ENCODE measurements at places on chromosomes 4 and X. TPM values are rescaled to one million over a fixed set of nuclear protein-coding genes. Genes with fewer than 3 reads are reported as not detected.
A peak's percentile ranks its signal among the peaks of the same experiment; 100 is the strongest.

DNA sequence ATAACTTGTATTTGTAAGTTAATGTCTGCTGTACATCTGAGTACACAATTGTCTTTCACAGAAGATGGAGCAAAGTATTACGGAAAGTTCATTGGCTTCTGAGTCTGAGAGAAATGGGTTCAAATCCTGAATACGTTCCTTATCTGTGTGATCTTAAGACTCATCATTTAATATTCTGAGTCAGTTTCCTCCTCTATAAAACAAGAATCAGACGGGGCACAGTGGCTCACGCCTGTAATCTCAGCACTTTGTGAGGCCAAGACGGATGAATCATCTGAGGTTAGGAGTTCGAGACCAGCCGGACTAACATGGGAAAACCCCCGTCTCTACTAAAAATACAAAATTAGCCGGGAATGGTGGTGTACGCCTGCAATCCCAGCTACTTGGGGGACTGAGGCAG, 57.8 kb downstream of the APBB2 start:
- no peak for DNase-seq

MXD4 gene
- total RNA-seq, result 27.1 TPM

MAGEB17 gene
- not detected for total RNA-seq

DNA sequence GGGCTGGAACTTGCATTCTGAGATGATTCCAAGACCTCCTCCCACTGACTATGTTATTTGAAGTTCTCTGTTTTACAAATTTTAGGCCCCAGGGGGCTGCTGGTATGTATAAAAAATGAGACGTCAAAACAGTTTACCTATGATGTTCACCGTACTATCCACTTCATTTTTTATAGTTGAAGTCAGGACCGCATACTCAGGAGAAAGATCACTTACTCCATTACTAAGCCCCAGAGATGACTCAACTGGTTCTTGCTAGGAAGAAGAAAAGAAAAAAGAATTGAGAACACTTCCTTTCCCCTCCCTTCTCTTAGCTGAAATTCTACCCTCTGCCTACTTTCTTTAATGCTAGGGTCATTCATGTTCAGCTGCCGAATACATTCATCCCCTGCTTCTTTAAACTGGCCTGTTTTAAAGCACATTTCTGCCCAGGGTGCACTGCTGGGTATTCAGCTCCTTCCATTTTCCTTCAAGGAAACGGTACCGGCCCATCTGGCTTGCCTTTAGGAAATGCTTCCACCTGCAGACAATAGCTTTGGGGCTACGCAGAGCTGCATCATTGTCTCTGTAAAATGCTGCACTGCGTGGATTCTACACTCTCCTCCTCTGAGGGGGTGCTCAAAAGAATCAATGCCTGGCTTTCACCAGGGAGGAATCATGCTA, 66.2 kb downstream of the IRF2 start:
- no peak for DNase-seq

DNA sequence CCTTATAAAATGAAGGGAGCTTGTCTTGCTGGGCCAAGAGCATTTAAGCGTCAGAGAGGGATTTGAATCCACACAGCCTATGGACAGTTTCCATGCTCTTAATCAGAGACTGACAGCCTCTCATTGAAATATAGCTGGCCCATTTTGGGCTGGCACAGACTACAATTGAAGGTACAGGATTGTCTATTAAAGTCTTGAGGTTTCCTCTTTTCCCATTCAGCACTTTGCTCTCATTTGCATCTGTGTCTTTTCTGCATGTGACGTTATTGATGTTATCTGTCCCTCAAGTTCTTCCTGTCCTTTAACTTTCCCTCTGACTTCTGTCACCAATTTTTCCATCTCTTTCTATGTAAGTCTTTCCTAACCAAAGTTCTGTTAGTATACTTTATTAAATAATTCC, 133.3 kb upstream of the SFRP2 start:
- no peak for DNase-seq

GRCh38 chr4:30460818-30461217, 259.4 kb upstream of the PCDH7 start:
- no peak for DNase-seq

LRBA gene
- 82.2 TPM for total RNA-seq

SORCS2 gene
- total RNA-seq, result 0.72 TPM

DNA sequence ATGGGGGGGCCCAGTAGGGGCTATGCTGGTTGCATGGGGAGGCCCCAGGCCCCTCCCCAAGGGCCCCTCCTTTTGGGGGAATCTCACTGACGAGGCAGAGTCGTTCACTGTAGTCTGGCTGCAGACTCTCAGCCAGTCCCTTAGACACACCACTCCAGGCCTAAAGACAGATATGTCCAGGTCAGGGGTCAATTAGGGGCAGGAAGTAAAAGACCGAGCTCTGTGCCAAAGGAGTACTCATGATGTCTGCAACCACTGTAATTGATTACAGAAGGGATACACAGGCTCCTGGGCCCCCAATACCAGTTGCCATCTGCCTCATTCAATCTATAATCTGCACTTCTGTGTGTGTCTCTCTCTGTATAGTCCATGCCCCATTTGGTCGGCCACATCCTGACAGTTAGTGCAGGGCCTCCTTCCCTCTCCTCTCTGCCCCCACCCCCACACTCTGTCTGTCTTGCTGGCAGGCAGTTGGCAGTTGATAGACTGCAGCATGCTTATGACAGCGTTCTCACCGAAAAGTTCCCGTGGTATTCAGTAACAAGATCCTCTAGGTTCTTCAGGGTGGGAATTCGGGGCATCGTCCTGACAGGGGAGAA, 1.3 kb upstream of the CXorf65 start:
- no peak for DNase-seq

DNA sequence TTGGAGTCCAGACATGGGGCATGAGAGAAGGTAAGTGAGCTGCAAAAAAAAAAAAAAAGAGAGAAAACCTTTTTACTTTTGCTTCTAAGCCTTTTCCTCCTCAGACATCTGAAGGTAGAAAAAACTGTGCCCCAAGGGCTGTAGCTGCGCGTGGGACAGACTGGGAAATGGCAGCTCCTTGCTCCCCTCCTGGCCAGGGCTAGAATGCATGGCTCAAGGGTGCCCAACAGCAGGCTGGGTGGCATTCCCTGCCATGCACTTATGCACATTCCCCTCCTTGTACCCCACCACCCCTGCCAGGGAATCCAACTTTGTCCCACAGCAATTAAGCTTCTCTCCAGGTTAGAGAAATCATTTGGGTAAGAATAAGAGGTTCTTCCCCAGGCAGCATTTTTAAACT, 421.2 kb downstream of the TRAM1L1 start:
- DNase-seq, result peak; percentile 56

- DNase-seq, result peak; percentile 96
These were observed 2.6 kb downstream of the MID1IP1 start for GRCh38 chrX:38803588-38804431.

- DNase-seq, result peak; percentile 78
These were observed 25.5 kb downstream of the GPRASP3 start for GRCh38 chrX:102745857-102746584.

DNA sequence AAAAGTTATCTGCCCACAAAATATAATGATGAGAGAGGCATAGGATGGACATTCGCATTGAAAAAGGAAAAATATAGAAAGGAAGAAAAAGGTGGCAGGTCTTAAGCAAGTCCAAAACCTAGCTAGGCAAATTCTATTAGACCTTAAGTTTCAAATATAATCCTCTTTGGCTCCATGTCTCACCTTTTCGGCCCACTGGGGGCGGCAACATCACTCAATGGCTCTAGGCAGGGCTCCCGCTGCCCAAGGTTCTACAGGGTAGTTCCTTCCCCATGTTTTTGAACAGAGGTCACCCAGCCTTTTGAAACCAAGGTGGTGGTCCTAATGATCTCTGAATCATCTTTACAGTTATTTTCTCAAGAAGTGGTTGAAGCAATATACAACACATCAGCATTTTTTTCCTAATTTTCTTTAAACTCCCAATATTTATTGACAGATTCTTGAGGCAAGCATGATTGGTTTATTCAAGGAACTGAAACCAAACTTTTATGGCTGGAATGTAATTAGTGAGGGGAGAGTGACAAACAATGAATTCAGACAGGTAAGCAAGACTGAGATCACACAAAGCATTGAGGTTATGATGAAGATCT, 309.4 kb downstream of the ANTXR2 start:
- peak; percentile 51 for DNase-seq

DNA sequence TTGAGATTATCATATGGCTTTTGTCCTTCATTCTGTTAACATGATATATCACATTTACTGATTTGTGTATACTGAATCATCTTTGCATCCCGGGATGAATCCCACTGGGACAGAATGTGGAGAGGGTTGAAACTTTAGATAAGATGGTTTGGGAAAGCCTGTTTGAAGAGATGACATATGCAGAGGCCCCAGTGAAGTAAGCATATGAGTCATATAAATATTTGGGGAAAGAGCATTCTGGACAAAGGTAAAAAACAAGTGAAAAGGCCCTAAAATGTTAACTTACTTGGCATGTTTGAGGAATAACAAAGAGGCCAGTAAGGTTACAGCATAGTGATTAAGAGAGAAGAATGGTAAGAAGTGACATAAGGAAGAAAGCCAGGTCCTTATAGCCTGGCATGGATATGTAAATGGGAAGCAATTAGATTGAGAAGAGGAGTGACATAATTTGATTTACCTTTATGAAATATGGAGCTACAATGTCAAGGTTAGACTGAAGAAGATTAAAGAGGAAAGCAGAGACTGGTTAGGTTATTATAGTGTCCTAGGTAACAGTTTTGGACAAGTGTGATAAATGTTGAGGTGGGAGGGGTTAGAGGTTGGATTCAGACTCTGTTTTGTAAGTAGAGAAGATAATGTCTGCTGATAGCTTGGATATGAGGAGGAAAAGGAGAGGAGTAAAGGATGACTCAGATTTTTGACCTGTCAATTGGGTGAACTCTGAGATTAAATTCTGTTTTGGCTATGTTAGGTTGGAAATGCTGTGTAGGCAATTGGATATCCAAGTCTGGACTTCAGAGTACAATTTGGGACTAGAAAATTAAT, 54.6 kb upstream of the DRP2 start:
- no peak for DNase-seq

EXOC1L gene
- not detected for total RNA-seq

GRCh38 chrX:138930583-138930945, 219.0 kb upstream of the FGF13 start:
- no peak for DNase-seq

- no peak for DNase-seq
These were observed 39.2 kb upstream of the GPR78 start for GRCh38 chr4:8540991-8541390.

GRCh38 chr4:20046931-20047677, 204.6 kb upstream of the SLIT2 start:
- no peak for DNase-seq

FAM9C gene
- not detected for total RNA-seq

HERC6 gene
- 9.9 TPM for total RNA-seq

- no peak for DNase-seq
These were observed 144.2 kb downstream of the MSN start for GRCh38 chrX:65811558-65812228.

DCAF8L2 gene
- not detected for total RNA-seq

GRCh38 chrX:15681433-15681832, 16.8 kb upstream of the CLTRN start:
- DNase-seq, result no peak

CLNK gene
- not detected for total RNA-seq

GRCh38 chr4:128393101-128393704, 105.6 kb upstream of the PGRMC2 start:
- no peak for DNase-seq

CDK16 gene
- total RNA-seq, result 235 TPM

DNA sequence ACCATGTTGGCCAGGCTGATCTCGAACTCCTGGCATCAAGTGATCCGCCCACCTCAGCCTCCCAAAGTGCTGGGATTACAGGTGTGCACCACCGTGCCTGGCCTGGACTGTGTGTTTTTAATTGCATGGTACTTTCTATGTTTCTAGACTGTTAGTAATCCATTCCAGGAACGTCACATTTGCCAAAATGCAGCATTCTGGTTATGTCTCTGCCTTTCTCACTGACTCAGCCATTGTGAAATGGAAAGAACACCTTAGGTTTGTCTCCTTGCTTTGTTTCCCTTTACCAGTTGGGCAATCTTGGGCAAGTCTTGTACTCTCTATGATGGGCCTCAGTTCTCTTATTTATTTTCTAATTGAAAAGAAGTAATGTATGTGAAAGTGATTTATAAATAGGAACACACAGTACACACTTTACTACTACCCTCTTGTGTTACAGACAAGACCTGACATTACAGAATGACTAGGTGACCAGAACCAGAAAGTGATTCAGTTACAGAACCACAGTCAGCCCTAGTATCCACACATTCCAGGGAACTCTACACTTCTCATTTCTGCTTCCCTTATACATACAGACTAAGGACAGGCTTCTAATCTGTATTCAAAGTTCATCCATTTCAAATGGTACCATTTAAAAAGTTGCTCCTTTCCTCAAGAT, 187.1 kb downstream of the MGST2 start:
- DNase-seq, result no peak

DNA sequence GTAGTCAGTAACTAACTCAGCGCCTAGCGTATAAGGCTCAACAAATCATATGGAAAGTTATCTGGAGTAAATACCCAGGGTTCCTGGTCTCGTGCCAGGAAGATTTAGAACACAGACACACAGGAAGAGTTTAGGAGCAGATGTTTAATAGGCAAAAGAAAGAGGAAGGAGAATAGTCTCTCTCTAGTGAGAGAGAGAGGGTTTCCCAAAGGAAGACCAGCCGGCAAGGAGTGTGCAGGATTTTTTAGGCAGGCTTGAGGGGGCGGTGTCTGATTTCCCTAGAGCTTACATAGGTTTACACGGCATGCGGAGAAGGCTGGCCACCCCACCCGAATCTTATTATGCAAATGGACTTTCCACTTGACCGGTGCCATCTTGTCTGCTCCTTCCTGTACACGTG, 284.0 kb upstream of the FRG1 start:
- DNase-seq, result no peak

DNA sequence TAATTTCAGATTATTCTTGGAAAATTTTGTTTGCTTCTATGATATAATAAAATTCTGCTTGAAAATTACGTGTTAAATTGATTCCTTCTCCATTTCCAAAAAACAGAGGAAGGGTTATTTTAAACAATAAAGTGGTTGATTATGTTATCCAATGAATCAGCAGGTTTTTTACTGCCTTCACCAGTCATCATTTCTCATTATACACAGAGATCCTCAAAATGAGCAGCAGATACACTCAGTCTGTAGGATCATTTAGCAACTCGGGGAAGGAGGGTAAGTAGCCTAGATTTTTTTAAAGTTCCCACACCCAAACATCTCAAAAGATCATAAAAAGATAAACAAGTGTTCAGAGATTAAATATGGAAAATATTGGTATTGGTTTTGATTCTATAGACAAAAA, 6.8 kb upstream of the TMEM144 start:
- DNase-seq, result no peak

GRCh38 chrX:151988706-151989299, 14.3 kb upstream of the GABRE start:
- DNase-seq, result no peak

- DNase-seq, result peak; percentile 74
These were observed 159.5 kb upstream of the USP38 start for GRCh38 chr4:143025081-143025704.
